ENCODE measurements at places on chromosomes 7 and 10.

- no peak for DNase-seq
Observed at GRCh38 chr10:120131183-120131582, 238.7 kb downstream of the SEC23IP start.

- no peak for DNase-seq
Observed at GRCh38 chr10:55062349-55062748, 261.3 kb upstream of the PCDH15 start.

- DNase-seq, result no peak
Observed at GRCh38 chr7:45138433-45139267, 18.9 kb upstream of the RAMP3 start.

DNA sequence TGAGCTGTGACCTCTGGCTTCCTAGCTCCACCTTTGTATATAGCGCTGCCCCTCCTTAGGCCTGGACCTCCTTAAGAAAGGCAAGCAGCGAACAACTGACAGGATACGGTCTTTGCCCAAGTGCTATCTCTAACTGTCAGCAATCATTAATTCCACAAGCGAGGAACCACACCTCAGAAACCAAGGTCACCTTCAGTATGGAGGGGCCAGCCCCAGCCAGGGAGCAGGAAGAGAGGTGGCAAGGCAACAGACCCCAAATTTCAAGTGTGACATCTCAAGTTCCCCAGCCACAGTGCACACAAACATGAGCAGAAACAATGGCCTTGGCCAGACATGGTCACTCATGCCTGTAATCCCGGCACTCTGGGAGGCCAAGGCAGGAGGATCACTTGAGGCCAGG is 4.8 kb upstream of the AOC1 start:
- no peak for DNase-seq

GRCh38 chr7:38316733-38317360 is 43.4 kb upstream of the TARP start:
- no peak for DNase-seq

DNA sequence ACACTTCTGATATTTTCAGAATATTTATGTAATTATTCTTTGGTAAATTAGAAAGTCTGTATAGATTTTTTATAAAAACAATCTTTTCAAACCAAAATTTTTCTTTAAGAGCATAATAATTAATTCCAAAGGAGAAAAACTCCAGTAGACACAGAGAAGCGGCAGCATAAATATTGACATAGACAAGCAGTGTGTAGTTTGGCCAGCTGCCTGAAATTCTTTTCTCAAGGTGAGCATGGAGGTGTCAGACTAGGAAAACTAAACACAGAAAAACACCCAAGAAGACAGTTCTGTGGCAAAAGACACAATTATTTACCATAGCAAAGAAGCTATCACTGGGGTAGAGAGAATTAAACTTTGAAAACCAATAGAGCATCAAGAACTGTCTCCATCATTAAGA is 82.4 kb downstream of the KLF6 start:
- DNase-seq, result no peak

DNA sequence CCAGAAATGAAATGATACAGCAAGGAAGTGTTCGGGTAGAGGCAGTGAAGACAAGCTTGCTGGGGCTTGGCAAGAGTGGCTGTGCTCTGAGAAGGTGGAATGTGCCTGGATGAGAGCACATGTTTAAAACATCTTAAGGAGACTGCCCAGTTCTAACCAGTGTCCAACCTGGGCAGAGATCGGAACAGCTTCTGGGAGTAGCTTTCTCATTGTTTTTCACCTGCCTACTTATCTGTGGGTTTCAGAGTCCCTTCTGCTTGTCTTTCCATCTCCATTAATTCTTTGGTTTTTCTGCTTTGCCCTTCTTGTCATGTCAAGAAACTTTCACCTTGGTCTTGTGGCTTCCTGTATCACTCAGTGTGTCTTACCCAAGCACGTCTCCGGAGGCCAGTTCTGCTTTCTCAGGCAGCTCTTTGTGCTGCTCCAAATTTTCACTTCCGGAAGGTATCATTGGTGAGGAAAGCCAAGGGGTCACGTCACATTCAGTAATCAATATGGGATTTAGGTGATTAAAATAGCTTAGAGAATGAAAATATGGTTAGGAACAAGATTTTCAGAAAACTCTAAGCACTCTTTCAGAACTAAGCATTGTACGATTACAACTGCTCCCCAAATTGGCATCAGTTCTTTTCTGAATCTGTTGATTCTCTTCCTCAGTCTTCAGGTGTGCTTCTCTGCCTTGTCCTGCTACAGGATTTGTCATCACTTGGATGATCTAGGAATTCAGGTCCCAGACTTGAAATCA is 5.5 kb upstream of the LAMB4 start:
- DNase-seq, result peak; percentile 85

DNA sequence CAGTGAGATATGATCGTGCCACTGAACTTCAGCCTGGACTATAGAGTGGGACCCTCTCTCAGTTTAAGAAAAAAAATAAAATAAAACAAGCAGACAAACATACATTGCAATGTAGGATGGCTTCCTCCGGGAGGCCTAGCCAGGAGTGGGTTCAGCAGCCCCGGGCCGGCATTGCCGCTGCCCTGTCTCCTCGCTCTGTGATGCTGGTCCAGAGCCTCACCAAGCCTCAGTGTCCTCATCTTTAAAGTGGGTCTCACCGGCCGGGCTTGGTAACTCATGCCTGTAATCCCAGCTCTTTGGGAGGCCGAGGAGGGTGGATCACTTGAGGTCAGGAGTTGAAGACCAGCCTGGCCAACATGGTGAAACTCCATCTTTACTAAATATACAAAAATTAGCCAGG is 71.6 kb downstream of the PTPRE start:
- no peak for DNase-seq

DNA sequence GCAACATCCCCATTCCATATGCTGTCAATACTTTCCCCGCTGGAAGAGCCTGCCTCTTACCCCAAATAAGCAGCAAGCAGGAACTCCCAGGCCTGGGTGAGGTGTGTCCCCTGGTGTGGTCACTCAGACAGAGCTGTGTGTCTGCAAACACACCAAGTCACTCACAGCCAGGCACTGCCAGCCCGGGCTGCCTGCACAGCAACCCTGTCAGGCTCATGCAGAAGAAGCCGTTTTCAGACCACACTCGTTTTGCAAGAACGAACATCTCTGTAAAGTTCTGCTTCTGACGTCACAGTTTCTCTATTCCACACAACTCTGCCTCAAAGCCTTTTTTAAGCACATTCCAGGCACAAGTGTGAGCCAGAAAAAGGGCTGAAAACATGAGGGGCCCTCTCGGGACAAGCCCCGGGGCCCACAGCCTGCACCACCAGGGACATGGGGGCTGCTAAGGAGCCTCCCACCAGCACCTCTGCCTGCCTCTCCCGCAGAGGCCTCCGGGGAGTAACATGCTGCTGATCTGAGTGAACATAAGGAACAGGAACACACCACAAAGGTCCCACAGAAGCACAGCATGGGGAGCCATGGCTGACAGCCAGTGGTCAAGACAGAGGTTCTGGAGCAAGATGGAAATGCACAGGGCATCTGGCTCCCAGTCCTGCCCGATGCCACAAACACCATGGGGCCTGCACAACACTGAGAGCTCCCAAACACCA is 11.4 kb downstream of the PTPRN2 start:
- no peak for DNase-seq

- DNase-seq, result no peak
Observed at GRCh38 chr10:986881-987619, 1.2 kb upstream of the GTPBP4 start.

GRCh38 chr10:79186486-79187120 is 117.8 kb downstream of the ZMIZ1 start:
- no peak for DNase-seq

DNA sequence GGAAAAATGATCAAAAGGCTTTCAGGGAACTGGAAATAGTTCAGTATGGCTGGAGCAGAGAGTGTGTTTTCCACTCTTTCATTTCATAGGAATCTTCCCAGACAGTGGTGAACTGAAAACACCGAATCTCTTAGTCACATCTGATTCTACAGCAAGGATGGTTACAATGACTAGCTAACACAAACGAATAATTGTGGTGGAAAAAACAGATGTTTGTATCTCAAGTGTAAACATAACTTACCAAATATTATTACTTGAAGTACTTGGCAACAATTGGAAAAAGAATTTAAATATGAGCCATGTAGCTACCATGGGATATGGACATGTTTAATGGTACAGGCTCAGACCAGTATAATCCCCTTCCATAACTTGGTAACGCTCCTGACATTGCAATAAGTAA is 21.1 kb upstream of the BPGM start:
- DNase-seq, result no peak

DNA sequence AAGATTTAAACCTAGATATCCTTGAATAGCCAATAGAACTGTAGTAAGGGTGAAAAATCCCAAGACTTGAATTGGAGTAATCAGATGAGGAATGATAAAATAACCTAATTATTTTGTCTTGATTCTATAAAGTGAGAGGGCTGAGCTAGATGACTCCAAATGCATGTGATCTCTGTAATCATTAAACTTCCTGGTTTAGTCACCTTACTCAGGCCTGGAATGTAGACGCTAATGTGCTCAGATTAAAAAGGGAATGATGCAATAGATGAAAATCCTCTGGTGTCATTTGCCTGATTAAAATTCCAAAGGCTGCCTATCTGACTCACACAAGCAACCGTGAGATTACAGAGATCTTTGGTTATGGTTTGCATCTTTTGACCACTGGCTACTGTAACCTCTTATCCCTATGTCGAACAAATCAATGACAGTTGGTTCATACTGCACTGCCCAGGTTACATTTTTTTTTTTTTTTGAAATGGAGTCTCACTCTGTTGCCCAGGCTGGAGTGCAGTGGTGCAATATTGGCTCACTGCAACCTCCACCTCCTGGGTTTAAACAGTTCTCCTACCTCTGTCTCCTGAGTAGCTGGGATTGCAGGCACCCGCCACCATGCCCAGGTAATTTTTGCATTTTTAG is 2.9 kb upstream of the HKDC1 start:
- DNase-seq, result no peak

DNA sequence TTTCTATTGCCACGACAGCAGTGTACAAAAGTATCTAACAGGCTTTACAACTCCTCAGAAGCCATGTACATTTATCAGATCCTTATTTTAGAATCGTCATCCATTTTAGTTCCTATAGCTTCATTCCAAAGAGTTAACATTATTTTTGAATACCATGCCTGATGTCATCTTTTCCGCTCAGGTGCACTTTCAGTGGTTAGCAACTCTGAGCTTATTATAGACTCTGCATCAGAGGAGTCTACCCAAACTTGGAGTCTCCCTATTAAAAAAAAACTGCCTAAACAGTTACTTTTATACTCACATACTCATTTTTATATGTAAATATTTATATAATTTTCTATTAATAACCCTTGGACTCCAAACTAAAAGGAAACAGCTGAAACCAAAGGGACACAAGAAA is 31.6 kb upstream of the PRSS37 start:
- DNase-seq, result no peak

GRCh38 chr10:99799613-99800012 is 17.2 kb downstream of the ABCC2 start:
- DNase-seq, result no peak

- DNase-seq, result no peak
Observed at GRCh38 chr7:106916679-106917078, 51.6 kb downstream of the PIK3CG start.

GRCh38 chr7:1427064-1427657 is 32.1 kb downstream of the MICALL2 start:
- no peak for DNase-seq

- no peak for DNase-seq
Observed at GRCh38 chr7:34838329-34838728, 180.3 kb downstream of the NPSR1 start.

DNA sequence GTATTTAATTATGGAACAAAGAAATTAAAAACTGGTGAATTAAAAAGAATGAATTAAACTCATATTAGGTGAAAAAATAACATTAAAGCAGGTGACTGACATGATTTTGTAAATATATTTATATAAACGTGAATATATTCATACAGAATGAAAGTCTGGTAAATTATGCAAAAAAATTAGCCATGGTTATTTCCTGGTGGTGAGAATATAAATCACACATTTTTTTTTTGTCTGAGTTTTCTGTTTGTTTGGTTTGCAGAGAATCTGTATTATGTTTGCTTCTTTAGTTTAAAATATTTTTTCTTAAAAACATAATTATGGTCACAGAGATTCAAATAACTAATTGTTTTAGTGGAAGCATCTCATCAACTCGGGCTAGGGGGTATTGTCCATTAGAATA is 73.0 kb upstream of the CSTF2T start:
- no peak for DNase-seq

- no peak for DNase-seq
Observed at GRCh38 chr7:15607529-15608210, 45.9 kb upstream of the AGMO start.

DNA sequence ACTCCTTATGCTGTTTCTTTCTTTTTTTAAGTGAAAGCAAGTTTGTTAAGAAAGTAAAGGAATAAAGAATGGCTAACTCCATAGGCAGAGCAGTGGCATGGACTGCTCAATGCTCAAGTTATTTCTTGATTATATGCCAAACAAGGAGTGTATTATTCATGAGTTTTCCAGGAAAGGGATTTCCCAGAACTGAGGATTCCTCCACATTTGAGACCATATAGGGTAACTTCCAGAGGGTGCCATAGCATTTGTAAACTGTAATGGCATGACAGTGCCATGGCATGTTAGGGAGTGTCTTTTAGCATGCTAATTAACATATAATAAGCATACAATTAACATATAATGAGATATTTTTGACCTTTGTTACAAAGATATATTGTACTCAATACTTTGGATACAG is 1034.5 kb upstream of the PHF14 start:
- DNase-seq, result no peak

GRCh38 chr10:121617176-121617575 is 18.9 kb upstream of the FGFR2 start:
- no peak for DNase-seq

DNA sequence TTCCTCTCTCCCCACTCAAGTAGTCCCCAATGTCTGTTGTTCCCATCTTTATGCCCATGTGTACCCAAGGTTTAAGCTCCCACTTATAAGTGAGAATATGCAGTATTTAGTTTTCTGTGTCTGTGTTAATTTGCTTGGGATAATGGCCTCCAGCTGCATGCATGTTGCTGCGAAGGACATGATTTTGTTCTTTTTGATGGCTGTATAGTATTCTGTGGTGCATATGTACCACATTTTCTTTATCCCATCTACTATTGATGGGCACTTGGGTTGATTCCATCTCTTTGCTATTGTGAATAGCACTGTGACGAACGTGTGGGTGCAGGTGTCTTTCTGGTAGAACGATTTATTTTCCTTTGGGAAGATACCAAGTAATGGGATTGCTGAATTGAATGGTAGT is 170.2 kb upstream of the AUTS2 start:
- no peak for DNase-seq

- no peak for DNase-seq
Observed at GRCh38 chr10:126972635-126973414, 67.6 kb downstream of the DOCK1 start.
